ENCODE measurements at places on chromosomes 13 and 19. TPM values are rescaled to one million over a fixed set of nuclear protein-coding genes. Genes with fewer than 3 reads are reported as not detected.

IL11 gene
- total RNA-seq, result not detected

CARD8 gene
- total RNA-seq, result 9.7 TPM

PTGER1 gene
- total RNA-seq, result 0.31 TPM

PRR20D gene
- total RNA-seq, result not detected

LGALS16 gene
- not detected for total RNA-seq

ZNF530 gene
- total RNA-seq, result 3.9 TPM

GRCh38 chr19:19642506-19643157 is 825 bp downstream of the GMIP start:
- DNase-seq, result no peak

- no peak for DNase-seq
These were observed 132.7 kb upstream of the KL start for GRCh38 chr13:32883474-32883873.

GRCh38 chr13:113754691-113755090 is 4.3 kb upstream of the TMEM255B start:
- no peak for DNase-seq

DNA sequence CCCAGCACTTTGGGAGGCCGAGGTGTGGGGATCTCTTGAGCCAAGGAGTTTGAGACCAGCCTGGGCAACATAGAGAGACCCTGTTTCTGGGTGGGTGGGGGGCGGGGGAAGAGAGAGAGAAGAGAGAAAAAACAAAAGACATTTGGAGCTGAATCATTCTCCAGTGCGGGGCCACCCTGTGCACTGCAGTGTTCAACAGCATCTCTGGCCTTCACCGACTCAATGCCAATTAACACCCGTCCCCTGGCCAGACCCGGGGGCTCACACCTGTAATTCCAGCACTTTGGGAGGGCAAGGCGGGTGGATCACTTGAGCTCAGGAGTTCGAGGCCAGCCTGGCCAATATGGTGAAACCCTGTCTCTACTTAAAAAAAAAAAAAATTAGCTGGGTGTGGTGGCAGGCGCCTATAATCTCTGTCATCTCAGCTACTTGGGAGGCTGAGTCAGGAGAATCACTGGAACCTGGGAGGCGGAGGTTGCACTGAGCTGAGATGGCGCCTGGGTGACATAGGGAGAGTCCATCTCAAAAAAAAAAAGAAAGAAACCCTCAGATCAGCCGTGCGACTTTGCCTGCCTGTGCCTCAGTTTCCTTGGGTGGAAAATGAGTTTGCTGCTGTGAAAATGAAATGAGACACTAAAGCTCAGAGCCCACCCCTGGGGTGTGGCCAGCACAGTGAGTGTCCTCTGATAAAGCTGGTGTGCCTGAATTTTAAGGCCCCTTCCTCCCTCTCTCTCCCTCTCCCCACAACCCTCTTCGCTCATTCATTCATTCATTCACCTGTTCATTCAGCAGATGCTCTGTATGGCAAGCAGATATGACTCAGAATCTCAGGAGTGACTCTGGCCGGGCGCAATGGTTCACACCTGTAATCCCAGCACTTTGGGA is 6.4 kb downstream of the KLF2 start:
- no peak for DNase-seq

DNA sequence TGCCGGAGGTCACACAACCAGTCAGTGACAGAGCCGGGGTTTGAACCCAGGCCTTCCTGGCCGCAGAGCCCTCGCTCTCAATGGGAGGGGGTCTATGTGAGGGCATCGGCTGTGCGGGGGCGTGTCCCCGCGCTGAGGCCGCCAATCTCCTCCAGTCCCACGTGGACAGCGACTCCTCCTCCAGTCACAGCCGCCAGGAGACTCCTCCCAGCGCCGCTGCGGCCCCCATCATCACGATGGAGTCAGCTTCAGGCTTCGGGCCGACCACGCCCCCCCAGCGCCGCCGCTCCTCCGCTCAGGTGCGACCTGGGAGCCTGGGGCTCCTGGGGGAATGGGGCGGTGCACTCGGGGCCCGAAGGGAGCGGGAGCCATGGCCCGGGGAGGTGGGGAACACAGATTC is 6.0 kb downstream of the SPRED3 start:
- no peak for DNase-seq

DNA sequence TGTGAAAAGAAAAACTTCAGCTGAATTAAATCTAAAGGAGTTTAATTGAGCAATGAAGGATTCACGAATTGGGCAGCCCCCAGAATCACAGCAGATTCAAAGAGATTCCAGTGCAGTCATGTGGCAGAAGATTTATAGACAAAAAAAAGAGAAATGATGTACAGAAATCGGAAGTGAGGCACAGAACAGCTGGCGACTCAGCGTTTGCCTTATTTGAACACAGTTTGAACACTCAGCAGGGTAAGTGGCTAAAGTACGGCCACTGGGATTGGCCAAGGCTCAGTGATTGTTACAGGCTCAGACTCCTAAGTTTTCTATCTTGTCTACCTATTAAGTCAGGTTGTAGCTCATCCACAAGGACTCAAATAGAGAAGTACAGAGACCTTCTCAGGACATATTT is 11.6 kb upstream of the CFAP97D2 start:
- no peak for DNase-seq

GRCh38 chr19:2733930-2734588 is 5.8 kb downstream of the SLC39A3 start:
- no peak for DNase-seq

GRCh38 chr19:32869369-32869965 is at the start of gene SLC7A9:
Gene SLC7A9 (minus strand): TSS chr19:32869767. CDS start chr19:32868534, 1,233 bp downstream.
- DNase-seq, result no peak

DNA sequence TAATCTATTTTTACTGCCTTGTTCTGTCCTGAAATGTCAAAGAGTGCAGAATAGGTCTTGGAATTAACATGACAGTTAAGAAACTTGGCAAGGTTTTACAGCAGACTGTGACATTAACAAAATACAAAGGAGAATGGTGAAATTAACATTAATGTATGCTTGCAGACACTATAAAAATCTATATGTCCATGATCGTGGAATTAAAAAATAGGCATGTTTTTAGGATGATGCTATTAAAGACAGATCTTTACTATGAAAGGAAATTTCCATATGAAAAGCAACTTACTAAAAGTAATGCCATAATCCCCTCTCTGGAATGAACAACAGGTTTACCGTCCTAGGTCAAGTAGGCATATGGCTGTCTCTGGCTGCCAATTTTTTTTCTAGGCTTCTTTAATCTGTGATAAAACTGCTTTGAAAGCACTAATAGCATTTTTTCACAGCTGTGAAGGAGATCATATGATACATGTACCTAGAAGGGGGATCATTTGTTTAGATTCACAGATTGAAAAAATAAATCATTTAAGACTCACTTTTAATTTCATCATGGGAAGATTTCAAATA is 291.5 kb downstream of the ZNF536 start:
- no peak for DNase-seq

GRCh38 chr19:18273561-18274218 is 562 bp downstream of the IQCN start:
- no peak for DNase-seq

DNA sequence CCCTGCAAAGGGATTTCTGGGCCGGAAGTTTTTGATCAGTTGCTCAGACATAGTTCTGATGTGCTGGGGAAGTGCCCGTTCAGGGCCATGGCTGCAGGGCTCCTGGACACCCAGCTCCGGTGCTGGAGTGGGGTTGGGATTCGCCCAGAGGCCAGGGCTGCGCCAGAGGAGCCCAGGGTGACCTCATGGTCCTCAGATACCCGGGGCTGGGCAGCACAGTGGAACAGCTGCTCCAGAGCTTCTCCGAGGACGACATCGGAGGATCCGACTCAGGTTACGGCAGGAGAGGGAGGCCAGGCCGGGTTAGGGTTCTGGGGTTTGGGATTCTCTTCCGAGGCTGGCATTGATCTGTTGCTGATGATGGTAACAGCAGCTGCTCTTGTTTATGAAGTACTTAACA is 20.9 kb downstream of the CARM1 start:
- DNase-seq, result no peak

DNA sequence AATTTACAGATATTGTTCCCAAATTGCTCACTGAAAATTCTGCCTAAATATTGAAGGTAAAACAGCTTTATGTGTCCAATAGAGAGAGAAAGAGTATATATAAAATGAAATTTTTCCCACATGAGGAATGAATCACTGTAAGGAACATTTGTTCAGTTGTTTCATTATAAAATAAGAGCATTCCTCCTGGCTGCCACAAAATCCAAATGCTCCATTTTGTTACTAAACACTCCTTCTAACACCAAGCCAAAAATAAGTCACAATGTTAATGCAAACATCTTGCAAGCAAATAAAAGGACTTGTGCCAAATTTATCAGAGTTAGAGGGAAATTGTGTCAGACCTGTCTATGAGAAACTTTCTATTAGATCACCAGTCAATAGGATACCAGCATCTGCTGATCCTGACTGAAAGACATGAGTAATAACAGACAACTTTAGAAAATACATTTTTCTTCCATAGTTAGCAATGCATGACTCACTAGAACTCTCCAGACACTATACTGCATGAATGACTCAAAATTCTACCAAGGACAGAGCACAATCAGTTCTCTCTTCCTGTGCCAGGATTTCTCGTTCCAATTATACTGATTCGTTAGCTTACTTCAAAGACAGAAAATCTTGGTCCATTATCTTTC is 83.5 kb upstream of the FNDC3A start:
- DNase-seq, result no peak

DNA sequence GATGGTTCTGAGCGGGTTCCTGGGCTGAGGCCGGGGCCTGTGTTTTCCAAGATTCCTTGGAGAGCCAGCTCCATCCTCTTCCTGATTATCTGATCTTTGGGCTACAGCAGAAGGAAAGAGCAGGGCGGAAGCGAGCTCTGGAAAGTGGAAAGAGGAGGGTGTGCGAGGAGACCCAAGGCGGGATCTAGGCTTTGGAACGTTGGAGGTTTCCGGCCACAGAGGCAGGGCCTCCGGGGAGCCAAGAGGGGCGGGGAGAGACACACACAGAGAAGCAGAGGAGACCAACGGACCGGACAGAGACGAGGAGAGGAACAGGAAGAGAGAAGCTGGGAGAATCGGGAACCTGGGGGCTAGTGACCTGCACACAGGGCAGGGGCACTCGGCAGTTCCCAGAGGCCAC is at the start of gene CLEC11A:
Gene CLEC11A (plus strand): TSS at position 296 of the 400 bp plus-strand sequence. CDS start 162 bp downstream, outside the sequence.
- DNase-seq, result no peak

GRCh38 chr13:46554951-46555350 is 2.0 kb downstream of the LRCH1 start:
- DNase-seq, result no peak

- DNase-seq, result no peak
These were observed 24.0 kb downstream of the ALG5 start for GRCh38 chr13:36975172-36975571.

DNA sequence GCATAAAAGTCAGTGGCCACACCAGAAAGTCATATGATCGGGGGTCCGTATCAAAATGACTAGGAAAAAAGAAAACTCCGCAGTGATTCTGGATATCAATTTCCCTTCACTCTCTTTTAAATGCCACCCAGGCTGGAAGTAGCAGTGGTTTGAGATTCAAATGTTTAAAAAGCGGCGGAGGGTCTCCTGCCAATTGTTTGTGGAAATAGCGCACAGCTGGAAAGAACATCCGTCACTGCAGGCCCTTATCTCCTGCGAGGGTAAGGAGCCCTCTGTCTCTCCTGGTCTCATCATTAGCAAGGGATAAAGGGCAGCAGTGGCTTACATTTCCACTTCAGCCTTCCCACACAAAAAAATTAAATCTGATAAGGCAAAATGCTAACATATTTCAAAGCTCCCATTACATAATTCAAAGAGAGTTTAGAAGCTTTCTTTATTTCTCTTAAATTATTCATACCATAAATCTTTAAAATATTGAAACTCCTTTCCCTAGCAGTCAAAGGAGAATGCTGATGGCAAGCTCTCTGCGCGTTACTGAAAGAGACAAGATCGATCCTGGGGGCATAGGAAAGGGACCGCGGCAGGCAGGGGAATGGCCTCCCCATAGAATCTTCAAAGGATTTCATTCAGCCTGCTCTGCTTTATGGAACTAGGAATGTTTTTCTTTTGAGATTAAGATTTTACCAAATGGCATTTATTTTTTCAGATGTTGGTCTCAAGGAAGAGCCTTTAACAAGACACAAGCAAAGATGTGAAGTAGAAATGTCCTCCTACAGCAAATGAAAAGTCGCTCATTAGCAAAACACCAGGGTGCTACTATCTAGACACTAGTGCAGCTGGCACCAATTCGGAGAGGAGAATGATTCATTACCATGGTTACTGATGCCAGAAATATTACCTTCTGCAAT is 35.0 kb downstream of the AMER2 start:
- DNase-seq, result no peak

DNA sequence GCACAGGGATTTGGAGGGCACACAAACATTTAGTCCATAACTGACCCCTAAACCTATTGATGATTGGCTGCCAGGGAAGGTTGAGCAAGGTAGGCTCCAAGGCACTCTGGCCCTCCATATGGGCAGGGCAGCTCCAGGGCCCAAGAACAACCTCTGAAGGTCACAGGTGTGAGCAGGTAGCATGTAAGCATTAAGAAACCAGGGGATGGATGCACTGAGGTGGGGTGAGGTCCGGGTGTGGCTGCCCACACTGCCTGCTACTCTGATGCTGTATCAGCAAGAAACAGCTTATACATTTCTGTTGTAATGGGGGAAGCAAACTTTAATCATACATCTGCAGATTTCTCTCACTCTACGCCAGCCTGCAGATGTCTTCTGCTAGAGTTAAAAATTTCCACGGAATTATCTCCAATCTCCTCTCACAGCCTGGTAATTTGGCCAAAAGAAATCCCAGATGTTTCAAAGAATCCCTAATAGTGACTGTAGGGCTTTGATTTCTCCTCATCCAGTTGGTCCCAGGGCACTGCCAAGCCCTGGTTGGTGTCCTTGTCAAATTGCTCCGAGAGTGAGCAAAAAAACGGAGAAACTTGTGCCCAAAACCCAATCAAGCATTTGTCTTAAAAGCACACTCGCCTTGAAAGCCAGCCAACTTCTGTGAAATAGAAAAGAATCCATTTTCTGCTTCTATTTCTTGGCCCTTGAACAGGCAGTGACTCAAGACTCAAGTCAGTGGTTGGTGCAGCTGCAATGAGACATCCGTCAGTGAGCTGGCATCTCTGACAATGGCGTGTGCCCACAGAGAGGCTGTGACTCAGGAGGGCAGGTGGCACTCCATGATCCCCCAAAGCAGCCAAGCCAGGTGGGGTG is 72.5 kb upstream of the MRI1 start:
- DNase-seq, result no peak

GRCh38 chr13:88764103-88764502 is 1092.9 kb downstream of the SLITRK5 start:
- DNase-seq, result no peak

GRCh38 chr13:93227878-93228642 is 1.5 kb downstream of the GPC6 start:
- DNase-seq, result no peak

GRCh38 chr19:30362156-30362754 is 9.9 kb upstream of the ZNF536 start:
- DNase-seq, result no peak

- no peak for DNase-seq
These were observed 46.8 kb upstream of the CYP2A7 start for GRCh38 chr19:40928850-40929249.
